Activated T-cell treated with anti-CD3 and anti-CD28 coated beads for 48 hours (primary cell): ENCODE measurements at places on chromosomes 13 and 19.

DNA sequence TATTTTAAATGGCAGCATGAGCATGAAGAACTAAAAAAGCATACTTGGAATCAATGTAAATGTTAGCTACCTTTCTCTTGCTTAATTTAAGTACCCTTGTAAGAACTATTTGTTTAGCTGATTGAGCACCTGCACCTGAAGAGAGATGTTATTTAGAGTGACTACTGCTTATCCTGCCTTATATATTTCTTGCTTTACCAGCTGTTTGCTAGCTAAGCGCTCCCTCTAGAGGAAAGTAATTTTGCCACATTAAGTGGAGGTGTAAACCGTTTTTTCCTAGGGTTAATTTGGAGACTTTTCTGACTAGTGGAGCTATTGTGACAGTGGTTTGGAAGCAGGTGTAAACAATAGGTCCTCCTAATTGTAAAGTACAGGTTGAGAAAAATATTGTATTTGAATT, 19.4 kb upstream of the PSG2 start:
- no peak for DNase-seq

DNA sequence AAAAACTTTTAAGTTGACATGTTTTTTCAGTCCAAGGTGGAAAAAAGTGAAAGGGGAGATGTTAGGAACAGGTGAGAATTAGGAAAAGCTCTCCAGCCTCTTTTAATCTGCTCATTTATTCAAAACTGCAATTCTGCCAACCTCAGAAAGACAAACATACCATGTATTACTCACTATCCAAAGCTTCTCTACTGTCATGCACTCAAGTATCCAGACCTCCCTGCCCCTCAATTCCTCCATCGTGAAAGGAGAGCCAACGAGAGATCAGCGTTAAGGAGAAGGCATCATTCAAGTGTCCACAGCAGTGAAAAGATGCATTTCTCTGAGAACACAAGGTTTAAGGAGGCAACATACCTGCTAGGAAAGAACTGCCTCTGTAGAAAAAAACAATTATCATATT, 24.5 kb downstream of the DIAPH3 start:
- no peak for DNase-seq

GRCh38 chr19:4369888-4370260, 26.5 kb downstream of the MPND start:
- peak; percentile 79 for DNase-seq

DNA sequence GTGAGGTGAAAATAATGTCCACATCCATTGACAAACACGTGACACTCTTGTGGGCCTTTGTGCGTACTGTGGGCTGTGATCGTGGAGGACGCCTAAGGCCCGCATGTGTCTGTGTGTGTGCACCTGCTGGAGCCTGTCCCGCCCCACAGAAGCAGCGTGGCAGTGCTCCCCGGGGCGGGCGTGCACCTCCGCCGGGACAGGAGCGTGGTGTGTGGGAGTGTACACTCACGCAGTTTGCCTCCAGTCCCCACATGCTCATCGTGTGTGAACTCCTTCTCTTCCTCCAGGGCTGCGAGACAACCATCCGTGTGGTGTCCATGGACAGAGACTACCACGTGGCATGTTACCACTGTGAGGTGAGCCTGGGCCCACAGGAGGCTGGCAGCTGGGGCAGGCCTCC, 13.9 kb downstream of the WTIP start:
- DNase-seq: no peak

DNA sequence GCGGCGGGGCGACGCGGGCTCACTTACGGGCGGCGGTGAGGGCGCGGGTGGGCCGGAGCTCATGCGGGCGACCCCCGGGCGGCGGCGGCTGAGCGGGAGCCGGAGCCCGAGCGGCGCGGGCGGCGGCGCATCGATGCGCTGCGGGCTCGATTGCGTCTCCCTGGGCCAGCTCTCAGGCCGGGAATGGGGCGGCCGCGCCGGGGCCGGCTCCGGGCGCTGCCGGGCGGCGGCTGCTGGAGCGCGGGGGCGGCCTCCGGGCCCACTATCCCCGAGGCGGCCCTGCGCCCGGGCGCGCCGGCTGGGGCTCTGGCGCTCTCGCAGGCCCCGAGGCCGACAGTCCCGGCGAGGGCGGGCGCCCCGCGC, 1.4 kb upstream of the TSHZ3 start:
- no peak for DNase-seq

DNA sequence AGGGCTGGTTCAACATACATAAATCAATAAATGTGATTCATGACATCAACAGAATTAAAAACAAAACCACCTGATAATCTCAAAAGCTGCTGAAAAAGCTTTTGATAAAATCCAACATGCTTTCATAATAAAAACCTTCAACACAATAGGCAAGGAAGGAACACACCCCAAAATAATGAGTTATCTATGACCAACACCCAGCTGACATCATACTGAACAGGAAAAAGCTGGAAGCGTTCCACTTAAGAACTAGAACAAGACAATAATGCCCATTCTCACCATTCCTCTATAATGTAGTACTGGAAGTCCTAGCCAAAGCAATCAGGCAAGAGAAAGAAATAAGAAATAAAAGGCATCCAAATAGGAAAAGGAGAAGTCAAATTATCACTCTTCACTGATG, 116.2 kb upstream of the FREM2 start:
- DNase-seq: no peak

DNA sequence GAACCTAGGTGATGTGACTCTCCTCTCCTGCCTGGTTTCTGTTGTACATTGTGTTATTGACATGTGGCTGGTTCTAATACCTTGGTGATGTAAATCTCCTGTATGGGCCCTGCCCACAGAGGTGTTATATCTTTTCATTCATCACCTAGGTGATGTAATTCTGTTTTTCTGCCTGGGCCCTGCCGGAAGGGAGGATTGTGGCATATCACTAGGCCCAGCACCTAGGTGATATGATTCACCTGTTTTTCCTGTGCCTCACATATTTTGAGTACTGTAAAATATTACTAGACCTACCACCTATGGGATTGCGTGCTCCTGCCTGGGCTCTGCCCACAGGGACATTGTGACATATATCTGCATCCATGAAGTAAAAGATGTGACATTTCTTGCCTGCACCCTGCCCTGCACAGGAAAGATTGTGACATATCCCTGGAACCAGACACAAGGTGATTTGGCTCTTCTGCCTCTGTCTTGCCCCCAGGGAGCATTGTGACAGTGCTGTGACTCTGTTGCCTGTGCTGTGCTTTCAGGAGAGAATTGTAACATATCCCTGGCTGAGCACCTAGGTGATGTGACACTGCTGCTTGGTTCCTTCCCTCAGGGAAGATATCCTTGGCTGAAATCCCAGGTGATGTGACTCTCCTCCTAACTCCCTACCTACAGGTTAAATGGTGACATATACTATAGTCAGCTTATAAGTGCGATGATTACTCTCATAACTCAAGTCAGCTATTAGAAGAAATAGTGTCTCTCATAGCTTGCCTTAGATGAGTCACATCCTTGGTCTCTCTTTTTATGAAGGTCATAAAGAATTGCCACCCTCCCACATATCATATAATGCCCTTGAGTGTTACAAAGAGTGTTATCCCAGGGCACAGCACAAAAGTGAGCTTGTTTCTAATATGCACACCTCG, 13.3 kb upstream of the ZNF681 start:
- no peak for DNase-seq

- no peak for DNase-seq
Measured at GRCh38 chr19:51107406-51108065, 673 bp downstream of the CTU1 start.

GRCh38 chr13:25874907-25875306, 176.9 kb downstream of the SHISA2 start:
- peak; percentile 25 for DNase-seq

- DNase-seq: no peak
Measured at GRCh38 chr19:47063874-47064273, 15.4 kb upstream of the TMEM160 start.

DNA sequence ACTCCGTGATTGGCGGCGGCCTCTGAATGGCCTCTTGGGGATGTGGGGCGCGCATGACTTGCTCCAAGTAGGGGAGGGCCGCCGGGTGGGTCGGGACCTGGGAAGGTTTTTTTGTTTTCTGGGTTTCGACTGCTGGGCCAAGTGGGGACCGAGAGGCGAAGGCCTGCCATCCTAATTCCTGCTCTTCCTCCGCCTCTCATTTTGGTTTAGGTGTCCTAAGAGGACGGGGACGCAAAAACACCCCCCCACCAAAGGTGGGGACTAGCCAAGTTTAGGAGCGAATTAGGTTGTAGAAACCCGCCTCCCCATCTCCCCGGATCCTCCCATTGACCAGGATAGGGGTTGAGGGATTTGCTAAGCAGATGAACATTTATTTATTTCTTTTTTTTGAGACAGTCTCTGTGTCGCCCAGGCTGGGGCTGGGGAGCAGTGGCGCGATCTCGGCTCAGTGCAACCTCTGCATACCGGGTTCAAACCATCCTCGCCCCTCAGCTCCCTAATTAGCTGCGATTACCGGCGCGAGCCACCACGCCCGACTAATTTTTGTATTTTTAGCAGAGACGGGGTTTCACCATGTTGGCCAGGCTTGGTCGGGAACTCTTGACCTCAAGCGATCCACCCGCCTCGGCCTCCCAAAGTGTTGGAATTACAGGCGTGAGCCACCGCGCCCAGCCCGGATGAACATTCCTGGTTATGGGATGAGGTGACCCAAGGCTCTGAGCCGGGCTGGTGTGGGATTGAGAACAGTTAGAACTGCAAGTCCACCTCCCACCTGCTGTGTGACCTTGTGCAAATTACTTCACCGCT, 838 bp downstream of the PPP2R1A start:
- DNase-seq: peak; percentile 6

GRCh38 chr13:23320926-23321534, 112.5 kb downstream of the SACS start:
- no peak for DNase-seq

DNA sequence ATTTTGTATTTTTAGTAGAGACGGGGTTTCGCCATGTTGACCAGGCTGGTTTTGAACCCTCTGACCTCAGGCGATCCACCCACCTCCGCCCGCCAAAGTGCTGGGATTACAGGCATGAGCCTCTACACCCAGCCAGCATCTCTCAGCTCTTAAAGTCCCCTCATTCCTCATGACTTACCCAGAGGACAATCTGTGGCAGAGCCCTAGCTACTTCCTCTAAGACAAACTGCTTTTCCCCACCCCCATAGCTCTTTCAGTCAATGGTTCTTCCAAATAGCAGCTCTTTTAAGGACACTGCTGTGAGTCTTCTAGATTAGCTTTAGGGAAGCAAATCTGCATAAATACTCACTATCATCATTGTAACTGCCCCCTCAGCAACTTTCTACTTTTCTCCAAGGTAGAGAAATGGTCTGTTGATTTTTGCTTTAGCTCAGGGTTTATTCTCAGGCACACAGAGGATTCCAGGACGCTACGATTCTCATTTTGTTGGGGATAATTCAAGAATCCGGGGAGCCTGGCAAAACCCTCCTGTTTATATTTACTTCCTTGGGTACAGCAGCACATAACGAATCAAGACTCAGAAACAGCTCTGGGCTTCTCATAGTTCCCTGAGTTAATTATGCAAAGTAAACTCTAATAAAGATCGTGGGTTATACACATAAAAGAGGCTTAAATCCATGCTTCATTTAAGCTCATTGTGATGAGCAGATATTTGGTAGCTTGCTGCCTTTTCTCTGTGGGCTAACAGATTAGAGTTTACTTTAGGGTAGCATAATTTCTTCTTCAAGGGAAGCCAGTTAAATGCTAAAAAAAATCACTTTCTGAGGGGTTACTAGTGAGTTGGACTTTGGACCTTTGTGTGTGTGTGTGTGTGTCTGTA, 357.4 kb downstream of the TDRD3 start:
- DNase-seq: no peak

GRCh38 chr13:76921516-76921915, 26.8 kb upstream of the ACOD1 start:
- DNase-seq: no peak

DNA sequence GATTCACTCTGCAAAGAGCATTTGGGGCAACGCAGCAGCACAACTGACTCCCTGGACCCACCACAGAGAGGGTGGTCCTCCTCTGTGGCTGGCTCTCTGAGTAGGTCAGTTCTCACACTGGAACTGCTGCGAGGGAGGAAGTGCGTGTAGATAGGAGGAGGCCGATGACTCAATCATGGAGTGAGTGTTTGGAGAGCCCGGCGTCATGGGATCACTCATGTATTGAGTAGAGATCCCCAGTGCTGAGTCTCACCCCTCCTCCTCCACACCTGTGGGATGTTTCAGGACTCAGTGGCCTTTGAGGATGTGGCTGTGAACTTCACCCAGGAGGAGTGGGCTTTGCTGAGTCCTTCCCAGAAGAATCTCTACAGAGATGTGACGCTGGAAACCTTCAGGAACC, 8.9 kb downstream of the ZNF101 start:
- no peak for DNase-seq

DNA sequence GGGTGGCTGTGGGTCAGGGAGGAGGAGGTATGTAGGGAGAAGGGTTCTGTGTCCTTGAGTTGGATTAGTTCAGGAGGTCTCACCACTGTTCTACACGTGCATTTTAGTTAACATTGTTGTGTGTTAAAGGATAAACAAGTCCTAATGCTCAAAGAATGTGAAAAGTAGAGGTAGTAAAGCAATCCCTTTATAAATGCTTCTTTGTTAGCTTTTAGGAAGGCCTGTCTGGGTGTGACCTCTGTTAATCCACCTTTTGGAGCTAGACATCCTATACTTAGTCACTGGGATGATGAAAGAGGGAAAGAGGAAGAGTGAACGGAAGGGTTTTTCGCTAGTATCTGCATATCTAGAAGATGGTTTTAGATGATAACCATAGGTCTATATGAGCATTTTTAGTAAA, 42.2 kb upstream of the FLT1 start:
- no peak for DNase-seq

GRCh38 chr13:45615501-45616101, at the start of gene ERICH6B:
ERICH6B (minus strand) TSS chr13:45615739; CDS start chr13:45597005, 18,734 bp downstream.
- no peak for DNase-seq

- DNase-seq: no peak
Measured at GRCh38 chr19:17347361-17347760, 10.0 kb downstream of the GTPBP3 start.

DNA sequence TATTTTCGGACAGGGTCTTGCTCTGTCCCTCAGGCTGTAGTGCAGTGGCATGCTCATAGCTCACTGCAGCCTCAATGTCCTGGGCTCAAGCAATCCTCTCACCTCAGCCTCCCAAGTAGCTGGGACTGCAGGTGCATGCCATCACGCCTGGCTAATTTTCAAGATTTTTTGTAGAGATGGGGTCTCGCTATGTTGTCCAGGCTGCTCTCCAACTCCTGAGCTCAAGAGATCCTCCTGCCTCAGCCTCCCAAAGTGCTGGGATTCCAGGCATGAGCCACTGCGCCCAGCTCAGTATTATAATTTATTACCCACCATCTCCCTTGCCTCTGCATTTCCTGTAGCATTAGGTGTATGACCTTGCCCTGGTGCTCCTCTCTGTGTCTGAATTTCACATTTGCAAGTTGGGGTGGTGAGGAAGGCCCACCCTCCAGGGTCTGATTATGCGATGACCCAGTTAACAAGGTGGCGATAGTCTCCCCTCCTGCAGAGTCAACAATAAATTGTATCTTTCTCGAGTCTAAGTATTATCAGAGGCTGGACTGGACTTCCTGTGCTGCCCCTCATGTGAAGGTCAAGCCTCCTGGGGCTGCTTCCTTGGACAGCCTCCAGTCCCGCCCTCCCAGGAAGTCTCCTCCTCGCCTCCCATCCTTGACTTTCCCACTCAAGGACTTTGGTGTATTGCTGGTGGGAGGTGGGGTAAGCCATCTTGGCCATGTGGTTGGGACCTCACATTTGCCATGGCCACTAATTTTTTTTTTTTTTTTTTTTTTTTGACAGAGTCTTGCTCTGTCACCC, 1.5 kb upstream of the TUBB4A start:
- no peak for DNase-seq
